ENCODE measurements at places on chromosomes 3 and 15. TPM values are rescaled to one million over a fixed set of nuclear protein-coding genes. Genes with fewer than 3 reads are reported as not detected.

DNA sequence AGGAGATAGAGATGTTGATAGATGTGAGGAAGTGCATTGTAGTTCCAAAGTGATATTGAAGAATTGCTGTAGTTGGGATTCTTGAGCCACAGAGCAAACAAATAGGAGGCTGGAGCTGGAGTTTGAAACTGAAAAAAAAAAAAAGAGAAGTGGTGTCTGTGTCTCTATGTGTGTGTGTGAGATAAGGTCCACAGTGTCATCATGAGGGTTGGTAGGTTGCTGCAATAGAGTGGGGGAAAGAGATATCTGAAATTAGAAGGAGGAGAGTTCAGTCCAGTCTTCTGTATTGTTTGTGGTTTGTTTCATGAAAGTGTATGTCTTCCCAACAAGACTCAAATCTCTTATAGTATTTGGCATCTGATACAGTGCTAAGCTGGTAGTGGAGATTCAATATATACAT, 37.3 kb upstream of the CACNA1D start:
- DNase-seq = no peak

DNA sequence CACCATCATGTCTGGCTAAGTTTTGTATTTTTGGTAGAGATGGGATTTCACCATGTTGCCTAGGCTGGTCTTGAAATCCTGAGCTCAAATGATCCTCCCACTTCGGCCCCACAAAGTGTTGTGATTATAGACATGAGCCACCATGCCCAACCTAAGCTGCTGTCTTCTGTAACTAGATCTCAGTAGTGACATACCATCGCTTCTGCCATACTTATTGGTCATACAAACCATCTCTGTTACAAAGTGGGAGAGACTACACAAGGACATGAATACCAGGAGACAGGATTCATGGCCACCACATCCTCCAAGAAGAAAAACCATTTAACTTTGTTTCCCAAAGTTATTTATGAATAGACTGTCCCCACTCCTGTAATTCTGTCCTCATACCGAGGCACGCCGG, 81.3 kb downstream of the SMAD6 start:
- no peak for DNase-seq

DNA sequence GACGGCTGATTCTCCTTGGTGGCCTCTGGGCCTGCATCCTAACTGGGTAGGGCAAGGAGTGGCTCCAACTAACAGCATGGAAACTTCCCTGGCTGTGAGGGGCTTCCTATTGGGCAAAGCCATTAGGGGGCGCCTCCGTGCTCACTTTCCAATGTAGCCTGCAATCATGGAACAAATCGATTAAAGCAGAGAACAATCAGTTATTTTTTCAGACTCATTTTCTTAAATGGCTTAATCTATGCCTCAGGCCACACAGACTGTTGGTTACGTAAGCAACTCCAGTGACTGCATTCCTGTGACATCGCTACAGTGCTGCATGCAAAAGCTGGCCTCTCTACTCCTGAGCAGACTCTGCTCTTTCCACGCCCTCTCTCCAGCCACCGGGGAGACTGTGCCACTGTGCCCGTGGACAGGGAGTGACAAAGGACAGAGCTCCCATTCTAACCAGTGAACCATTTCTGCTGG, 278.9 kb downstream of the KLF13 start:
- DNase-seq = peak; percentile 51

DNA sequence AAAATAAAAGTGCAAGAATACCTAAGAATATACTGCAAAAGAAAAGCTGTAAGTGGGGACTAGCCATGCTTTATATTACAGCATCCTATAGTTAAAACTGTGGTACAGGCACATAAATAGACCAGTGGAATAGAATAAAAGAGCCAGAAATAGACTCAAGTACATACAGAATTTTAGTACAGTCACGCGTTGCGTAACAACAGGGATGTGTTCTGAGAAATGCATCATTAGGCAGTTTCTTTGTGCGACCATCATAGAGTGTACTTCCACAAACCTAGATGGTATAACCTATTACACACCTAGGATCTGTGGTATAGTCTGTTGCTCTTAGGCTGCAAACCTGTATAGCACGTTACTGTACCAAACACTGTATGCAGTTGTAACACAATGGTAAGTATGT, 61.8 kb downstream of the PCCB start:
- no peak for DNase-seq

GRCh38 chr15:81789403-81789802, 256.4 kb downstream of the MEX3B start:
- no peak for DNase-seq

GRCh38 chr3:17359911-17360310, 382.5 kb downstream of the TBC1D5 start:
- no peak for DNase-seq

- no peak for DNase-seq
These were observed 20.9 kb upstream of the SSUH2 start for GRCh38 chr3:8665407-8665896.

GRCh38 chr15:66489179-66489791, 8.3 kb downstream of the SNAPC5 start:
- no peak for DNase-seq

DNA sequence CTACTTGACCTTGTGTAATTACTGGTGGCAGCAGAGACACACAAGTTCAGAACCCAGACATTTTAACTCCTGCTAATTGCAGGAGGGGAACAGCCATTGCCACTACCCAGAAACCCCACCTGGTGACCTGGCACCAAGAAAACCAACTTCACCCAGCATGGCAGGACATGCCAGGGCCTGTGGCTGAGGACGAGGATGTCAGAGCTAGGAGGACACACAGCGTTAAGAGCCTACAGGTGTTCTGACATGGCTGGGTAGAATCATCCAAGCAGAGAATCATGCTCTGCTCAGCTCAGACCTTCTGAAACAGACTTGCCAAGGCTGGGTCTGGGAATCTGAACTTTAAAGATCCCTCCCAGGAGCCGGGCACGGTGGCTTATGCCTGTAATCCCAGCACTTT, 11.7 kb upstream of the SPATA12 start:
- no peak for DNase-seq

- no peak for DNase-seq
These were observed 72.1 kb downstream of the ADAM10 start for GRCh38 chr15:58677426-58677825.

- DNase-seq = no peak
These were observed 95.7 kb upstream of the SLC2A2 start for GRCh38 chr3:171122240-171122639.

DNA sequence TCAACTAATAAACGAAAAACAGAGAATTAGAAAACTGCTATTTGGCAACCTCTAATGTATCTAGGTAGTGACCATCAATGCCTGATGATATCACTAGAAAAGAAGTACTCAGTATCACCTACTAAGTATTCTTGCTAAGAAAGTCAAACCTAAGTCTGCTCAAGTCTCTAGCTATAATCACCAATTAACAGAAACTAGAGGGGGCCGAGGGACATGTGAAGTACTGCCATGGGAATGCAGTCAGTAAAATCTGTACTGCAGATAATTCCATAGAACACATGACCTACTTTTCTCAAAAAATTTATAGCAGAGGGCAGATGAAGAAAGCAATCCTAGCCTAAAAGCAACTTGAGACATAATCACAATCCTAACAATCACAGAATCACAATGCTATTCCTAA, 51.4 kb downstream of the CPEB1 start:
- DNase-seq = no peak

DNA sequence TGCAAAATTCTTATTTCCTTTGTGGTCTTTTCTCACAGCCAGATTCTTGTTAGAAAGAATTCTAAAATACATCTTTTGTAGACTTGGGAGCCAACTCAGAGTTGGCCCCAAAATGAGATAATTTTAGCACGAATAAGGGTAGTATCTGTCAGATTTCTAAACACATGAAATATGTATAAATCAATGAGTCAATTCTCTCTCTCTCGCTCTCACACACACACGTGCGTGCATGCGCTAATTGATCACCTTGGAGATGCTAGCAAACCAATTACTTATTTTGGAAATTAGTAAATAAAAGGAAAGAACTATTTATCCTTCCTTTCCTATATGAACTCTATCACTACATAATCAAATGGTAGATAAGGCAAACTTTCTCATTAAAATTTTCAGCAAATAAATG, 32.9 kb upstream of the PIK3R4 start:
- DNase-seq = no peak

GRCh38 chr3:55169161-55169560, 241.3 kb upstream of the LRTM1 start:
- DNase-seq = no peak

DNA sequence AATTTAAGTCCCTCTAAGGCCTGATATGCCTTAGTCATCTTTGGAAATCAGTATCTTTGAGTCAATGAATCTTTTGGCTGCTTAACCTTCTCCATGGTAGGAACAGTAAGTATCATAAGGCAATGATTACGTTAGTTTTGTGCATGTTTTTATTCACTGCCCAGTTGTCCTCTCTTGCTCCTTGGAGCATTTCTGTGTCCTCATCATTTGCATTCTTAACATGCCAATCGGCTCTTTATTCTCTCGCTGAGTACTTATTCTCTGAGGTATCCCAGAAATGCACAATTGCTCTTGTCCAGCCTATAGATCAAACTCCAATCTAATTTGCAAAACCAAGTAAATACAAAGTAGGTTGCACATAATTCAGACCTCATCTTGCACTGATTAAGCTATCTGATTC, 405.0 kb upstream of the IL12A start:
- no peak for DNase-seq

GRCh38 chr3:170751083-170751898, 118.7 kb downstream of the RPL22L1 start:
- no peak for DNase-seq

- DNase-seq = peak; percentile 44
These were observed 193.6 kb downstream of the CLSTN2 start for GRCh38 chr3:140128631-140129030.

GRCh38 chr3:70856414-70857162, 544.1 kb upstream of the MDFIC2 start:
- DNase-seq = no peak

Gene ALG1L2
- 1.7 TPM for total RNA-seq

Gene NAA80
- total RNA-seq = 28.3 TPM

Gene CASR
- 0.15 TPM for total RNA-seq

Gene CLRN1
- total RNA-seq = 0.22 TPM

Gene CEP63
- 21.4 TPM for total RNA-seq

Gene DZIP1L
- total RNA-seq = 10.7 TPM

Gene TRIM71
- total RNA-seq = 105 TPM

Gene GALNT15
- total RNA-seq = not detected

Gene ZNF660
- 2.6 TPM for total RNA-seq

Data from H7 (cell line).